ENCODE measurements at places on chromosomes 16 and 17. TPM values are rescaled to one million over a fixed set of nuclear protein-coding genes. Genes with fewer than 3 reads are reported as not detected.
A peak's percentile ranks its signal among the peaks of the same experiment; 100 is the strongest.

GRCh38 chr17:76946772-76947135 lies 78.5 kb downstream of the MGAT5B start:
- no peaks in the 10 kb centered on the region for H3K36me3 ChIP-seq
- H3K4me1 ChIP-seq, result no peaks in the 10 kb centered on the region
- H3K27ac ChIP-seq, result no peak overlapping the region
- DNase-seq, result no peak
- H3K27me3 ChIP-seq, result no peaks in the 10 kb centered on the region

DNA sequence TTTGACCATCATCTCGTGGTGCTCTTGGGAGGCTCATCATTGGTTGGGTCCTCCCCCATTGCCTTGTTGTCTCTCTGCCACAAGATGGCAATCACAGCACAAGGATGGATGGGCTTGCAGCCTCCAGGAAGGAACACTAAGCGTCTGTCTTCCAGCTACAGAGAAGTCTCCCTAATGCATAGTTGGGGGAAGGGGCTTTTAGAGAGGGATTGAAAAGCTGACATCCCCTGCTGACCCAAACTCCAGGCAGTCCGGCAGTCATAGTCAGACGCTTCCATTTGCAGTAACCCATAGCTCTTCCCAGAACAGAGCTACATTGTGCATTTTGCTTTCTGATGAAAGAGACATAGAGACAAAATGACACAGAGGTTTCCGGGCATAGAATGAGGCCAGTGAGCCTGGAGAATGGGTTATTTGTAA lies 111.4 kb downstream of the UTP18 start:
- H3K27ac ChIP-seq, result no peak overlapping the region
- DNase-seq, result no peak
- no peaks in the 10 kb centered on the region for H3K27me3 ChIP-seq
- H3K36me3 ChIP-seq, result no peaks in the 10 kb centered on the region
- H3K4me1 ChIP-seq, result no peaks in the 10 kb centered on the region

GRCh38 chr17:72379516-72379915 lies 258.7 kb downstream of the SOX9 start:
- no peak for DNase-seq
- no peak overlapping the region for H3K27ac ChIP-seq
- H3K27me3 ChIP-seq, result no peaks in the 10 kb centered on the region
- H3K4me3 ChIP-seq, result no peak overlapping the region

GRCh38 chr17:67712375-67712774 lies 5.4 kb upstream of the NOL11 start:
- H3K27me3 ChIP-seq, result no peaks in the 10 kb centered on the region
- H3K27ac ChIP-seq, result no peak overlapping the region
- no peaks in the 10 kb centered on the region for H3K36me3 ChIP-seq
- peaks cover 1% of the 10 kb centered on the region for H3K4me1 ChIP-seq
- no peak for DNase-seq

The CDYL2 gene
- 7.6 TPM for total RNA-seq

GRCh38 chr17:3907483-3908216 lies 8.6 kb downstream of the P2RX1 start:
- H3K4me3 ChIP-seq, result no peak overlapping the region
- H3K27me3 ChIP-seq, result no peaks in the 10 kb centered on the region
- no peak for DNase-seq
- H3K4me1 ChIP-seq, result no peaks in the 10 kb centered on the region
- no peaks in the 10 kb centered on the region for H3K36me3 ChIP-seq

The MARF1 gene
- 92.8 TPM for total RNA-seq

- no peak overlapping the region for H3K27ac ChIP-seq
- no peaks in the 10 kb centered on the region for H3K36me3 ChIP-seq
- DNase-seq, result no peak
- H3K4me1 ChIP-seq, result no peaks in the 10 kb centered on the region
- no peak overlapping the region for H3K4me3 ChIP-seq
These were observed 21.3 kb upstream of the CDH15 start for GRCh38 chr16:89150090-89150835.

The CACNG3 gene
- total RNA-seq, result not detected

DNA sequence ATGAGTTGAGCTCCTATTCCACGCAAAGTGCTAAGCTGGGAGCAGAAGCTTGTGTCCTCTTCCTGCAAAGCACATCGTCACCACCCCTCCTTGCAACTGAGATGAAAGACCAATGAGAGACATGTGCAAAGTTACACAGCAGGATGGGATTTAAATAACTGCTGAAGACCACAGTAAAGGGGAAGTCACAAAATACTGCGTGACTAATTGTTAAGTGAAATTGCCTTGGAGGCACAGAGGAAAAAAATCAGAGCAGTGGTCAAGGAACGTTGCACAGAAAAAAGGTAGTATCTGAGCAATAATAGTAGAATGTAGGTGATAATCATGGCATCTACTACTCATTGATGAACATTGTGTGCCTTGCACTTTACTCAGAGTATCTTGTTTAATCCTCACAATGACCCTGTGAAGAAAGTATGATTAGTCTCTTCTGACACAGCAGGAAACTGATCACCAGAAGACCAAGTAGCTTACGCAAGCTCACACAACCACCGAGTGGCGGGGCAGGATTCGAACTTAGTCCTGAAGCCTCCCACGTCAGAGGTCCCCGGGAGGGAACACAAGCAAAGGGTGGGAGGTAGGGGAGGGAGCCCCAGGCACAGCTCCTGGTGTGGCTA lies 15.4 kb upstream of the MYO18A start:
- H3K27ac ChIP-seq, result no peak overlapping the region
- DNase-seq, result peak; percentile 67
- H3K36me3 ChIP-seq, result no peaks in the 10 kb centered on the region
- H3K27me3 ChIP-seq, result no peaks in the 10 kb centered on the region

- no peak overlapping the region for H3K4me3 ChIP-seq
- H3K27ac ChIP-seq, result no peak overlapping the region
- no peaks in the 10 kb centered on the region for H3K36me3 ChIP-seq
These were observed 92.3 kb downstream of the PITPNC1 start for GRCh38 chr17:67469208-67469980.

The IQCK gene
- total RNA-seq, result 10.0 TPM

- H3K27ac ChIP-seq, result no peak overlapping the region
- no peaks in the 10 kb centered on the region for H3K36me3 ChIP-seq
- no peaks in the 10 kb centered on the region for H3K27me3 ChIP-seq
- no peaks in the 10 kb centered on the region for H3K4me1 ChIP-seq
These were observed 398.6 kb downstream of the CPPED1 start for GRCh38 chr16:12405089-12405488.

- DNase-seq, result no peak
- H3K36me3 ChIP-seq, result no peaks in the 10 kb centered on the region
- H3K27me3 ChIP-seq, result no peaks in the 10 kb centered on the region
- H3K4me3 ChIP-seq, result no peak overlapping the region
These were observed 67.5 kb upstream of the IRX6 start for GRCh38 chr16:55256412-55257016.

The TP53TG3F gene
- total RNA-seq, result not detected

DNA sequence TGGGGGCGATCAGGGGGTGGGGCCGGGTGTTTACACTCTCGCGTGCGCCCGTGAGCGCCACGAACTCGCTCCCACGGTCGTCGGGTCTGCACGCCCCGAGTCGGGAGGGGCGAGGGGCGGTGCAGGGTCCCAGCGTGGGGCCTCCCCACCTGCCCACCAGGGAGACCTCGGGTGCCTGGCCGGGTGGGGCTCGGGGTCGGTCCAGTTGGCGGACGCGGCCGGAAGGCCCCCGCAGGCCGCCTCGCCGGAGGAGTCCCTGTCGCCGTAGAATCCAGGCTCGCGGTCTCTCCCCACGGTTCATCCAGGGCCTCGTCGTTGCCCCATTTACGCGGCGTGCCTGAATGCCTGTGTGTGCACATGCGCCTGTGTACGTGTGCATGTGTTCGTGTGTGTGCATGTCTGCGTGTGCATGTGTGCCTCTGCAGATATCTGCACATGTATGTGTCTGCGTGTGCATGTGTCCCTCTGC lies 510 bp upstream of the RAB40B start:
- H3K4me1 ChIP-seq, result no peaks in the 10 kb centered on the region
- no peaks in the 10 kb centered on the region for H3K36me3 ChIP-seq
- H3K27ac ChIP-seq, result no peak overlapping the region
- H3K27me3 ChIP-seq, result no peaks in the 10 kb centered on the region

The CHST4 gene
- not detected for total RNA-seq

- no peak overlapping the region for H3K4me3 ChIP-seq
- no peak overlapping the region for H3K27ac ChIP-seq
- no peaks in the 10 kb centered on the region for H3K27me3 ChIP-seq
- no peaks in the 10 kb centered on the region for H3K36me3 ChIP-seq
These were observed 8.5 kb upstream of the ADCY7 start for GRCh38 chr16:50257876-50258275.

- H3K27ac ChIP-seq, result no peak overlapping the region
- H3K36me3 ChIP-seq, result no peaks in the 10 kb centered on the region
- H3K4me1 ChIP-seq, result no peaks in the 10 kb centered on the region
- no peaks in the 10 kb centered on the region for H3K27me3 ChIP-seq
- DNase-seq, result peak; percentile 91
- no peak overlapping the region for H3K4me3 ChIP-seq
These were observed 923 bp downstream of the GDPD3 start for GRCh38 chr16:30112197-30113030.

GRCh38 chr17:15947271-15947670 lies 2.3 kb downstream of the ADORA2B start:
- no peak for DNase-seq
- H3K36me3 ChIP-seq, result no peaks in the 10 kb centered on the region
- H3K4me3 ChIP-seq, result no peak overlapping the region
- no peaks in the 10 kb centered on the region for H3K4me1 ChIP-seq
- H3K27ac ChIP-seq, result no peak overlapping the region
- H3K27me3 ChIP-seq, result no peaks in the 10 kb centered on the region

DNA sequence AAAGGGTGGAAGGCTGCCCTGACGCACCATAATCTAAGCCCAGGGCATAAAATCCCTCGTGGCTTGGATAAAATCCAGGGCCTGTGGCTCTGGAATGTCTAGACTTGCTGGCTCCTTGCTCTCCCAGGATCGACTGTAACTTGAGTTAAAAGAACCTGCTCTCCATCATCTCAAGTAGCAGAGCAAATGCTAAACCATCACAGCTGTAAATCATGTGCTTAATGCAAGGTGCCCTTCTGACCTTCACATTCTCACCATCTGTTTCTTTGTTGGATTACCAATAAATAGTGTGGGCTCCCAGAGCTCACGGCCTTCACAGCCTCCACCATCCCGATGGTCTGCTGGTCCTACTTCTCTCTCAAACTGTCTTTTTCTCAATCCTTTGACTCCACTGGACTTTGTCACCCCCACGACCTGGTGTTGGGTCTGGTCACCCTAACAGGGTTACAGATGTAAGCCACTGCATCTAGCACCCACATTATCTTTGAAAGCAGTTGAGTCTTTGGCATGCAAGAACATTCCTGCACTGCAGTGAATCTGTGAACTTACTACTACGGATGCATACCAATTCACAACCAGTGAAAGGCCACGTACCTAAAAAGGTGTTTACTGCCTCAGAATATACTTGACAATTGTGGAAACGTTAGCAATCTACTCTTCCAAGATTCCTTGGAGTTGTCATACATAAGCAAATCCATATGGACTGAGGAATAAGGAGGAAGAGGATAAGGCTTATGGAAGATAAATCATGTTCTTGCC lies 15.3 kb downstream of the RSL1D1 start:
- no peak overlapping the region for H3K4me3 ChIP-seq
- no peaks in the 10 kb centered on the region for H3K27me3 ChIP-seq
- peak; percentile 69 for DNase-seq
- peak overlapping the region; percentile 5 for H3K27ac ChIP-seq
- H3K36me3 ChIP-seq, result peaks cover 14% of the 10 kb centered on the region
- peaks cover 4% of the 10 kb centered on the region for H3K4me1 ChIP-seq

The FAM20A gene
- 16.4 TPM for total RNA-seq

- no peaks in the 10 kb centered on the region for H3K36me3 ChIP-seq
- H3K4me3 ChIP-seq, result no peak overlapping the region
- no peaks in the 10 kb centered on the region for H3K27me3 ChIP-seq
- H3K27ac ChIP-seq, result no peak overlapping the region
- peaks cover 2% of the 10 kb centered on the region for H3K4me1 ChIP-seq
- DNase-seq, result peak; percentile 80
These were observed 121.3 kb downstream of the CDH13 start for GRCh38 chr16:82748026-82748425.

The SPN gene
- 5.2 TPM for total RNA-seq

The CMTM4 gene
- total RNA-seq, result 24.9 TPM

DNA sequence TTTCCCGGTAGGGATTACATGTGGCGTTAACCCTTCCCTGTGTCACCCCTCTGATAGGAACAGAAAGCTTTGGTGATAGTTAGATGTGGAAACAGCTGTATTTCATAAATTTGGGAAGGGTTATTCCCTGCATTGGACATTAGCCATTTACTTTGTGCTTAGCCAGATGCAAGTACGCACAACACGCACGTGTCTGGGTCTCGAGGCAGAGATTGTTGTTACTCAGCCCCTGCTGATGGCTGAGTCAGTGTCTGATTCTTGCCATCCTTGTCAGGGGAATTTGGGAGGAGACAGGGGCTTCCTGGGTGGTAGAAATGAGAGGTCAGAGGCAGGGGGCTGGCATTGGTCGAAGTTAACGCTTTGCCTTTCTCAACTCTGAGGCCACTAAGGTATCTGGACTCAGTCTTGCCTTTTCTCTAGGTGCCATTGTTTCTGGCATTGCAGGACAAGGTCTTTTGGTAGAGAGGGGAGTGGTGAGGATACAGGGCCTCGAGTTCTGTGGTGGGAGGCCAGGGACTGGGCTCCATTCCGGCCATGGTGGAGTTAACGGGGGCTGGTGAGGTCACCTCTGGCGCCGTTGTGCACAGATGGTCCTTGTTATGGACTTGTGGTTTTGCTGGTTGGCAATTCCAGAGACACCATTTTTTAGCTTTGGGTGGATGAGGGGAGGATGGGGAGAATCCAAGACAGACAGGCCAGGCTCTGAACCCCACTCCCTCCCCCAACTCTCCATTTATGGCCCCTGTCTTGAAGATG lies 8.2 kb downstream of the MMP2 start:
- no peak overlapping the region for H3K4me3 ChIP-seq
- H3K27me3 ChIP-seq, result no peaks in the 10 kb centered on the region

GRCh38 chr17:31299624-31300023 lies 2.6 kb upstream of the OMG start:
- H3K4me1 ChIP-seq, result no peaks in the 10 kb centered on the region
- no peak overlapping the region for H3K4me3 ChIP-seq
- no peaks in the 10 kb centered on the region for H3K27me3 ChIP-seq
- H3K27ac ChIP-seq, result no peak overlapping the region
- H3K36me3 ChIP-seq, result no peaks in the 10 kb centered on the region
